GF-D8 (cell line): ENCODE measurements at places on chromosomes 4 and X.

GRCh38 chr4:173990869-173991210, 292.6 kb downstream of the FBXO8 start:
- DNase-seq = no peak

DNA sequence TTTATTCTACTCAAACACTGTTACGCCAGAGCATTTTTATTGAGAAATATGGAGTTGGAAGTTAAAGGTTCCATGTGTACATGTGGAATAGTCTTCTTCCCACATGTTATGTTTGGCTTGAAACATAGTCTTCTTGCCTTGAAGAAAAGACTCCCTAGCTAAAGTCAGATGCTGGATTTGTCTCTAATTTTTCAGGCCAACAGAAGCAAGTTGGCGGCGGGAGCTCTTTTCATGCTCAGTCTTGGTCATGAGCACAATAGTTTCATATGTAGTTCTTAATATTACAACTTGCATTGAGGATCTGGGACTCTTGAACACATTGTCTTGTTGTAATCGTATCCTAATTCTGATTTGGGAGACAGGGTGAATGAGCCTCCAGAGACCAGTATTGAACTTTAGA, 19.4 kb downstream of the SEPTIN11 start:
- DNase-seq = no peak

- no peak for DNase-seq
Measured at GRCh38 chr4:158236304-158237030, 26.2 kb downstream of the TMEM144 start.

DNA sequence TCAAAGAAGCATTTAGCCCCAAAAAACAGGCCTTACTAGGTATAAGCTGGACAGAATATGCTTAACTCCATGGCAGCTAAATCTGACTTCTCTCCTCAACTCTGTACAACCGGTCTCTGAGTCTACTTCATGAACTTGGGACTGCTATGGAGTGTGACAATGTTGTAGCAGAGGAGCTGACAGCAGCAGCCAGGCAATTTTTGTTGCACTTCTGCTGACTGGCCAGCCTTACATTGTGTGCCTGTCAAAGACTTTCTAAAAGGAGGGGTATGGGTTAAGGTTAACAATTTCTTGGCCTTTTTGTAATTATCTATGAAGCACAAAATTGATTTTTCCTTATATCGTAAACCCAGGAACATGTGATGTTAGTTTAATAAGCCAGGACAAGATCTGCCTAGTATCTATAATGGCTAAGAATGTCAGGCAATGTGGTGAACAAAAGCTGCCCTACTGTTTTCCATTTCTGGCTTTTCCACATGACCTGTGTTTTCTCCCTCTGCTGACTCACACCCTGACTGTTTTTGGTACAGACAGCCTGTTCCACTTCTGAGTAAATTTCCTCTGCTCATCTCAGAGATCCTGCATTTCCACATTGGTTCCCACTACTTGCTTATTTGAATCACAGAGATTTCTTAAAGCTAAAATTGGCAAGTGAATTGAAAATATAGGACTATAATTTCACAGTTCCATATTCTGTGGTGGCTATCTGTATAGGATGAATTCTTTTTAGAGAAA, 9.3 kb downstream of the NOX1 start:
- no peak for DNase-seq

- DNase-seq = no peak
Measured at GRCh38 chrX:123859409-123859845, 426 bp upstream of the XIAP start.

GRCh38 chr4:172962564-172963353, 205.9 kb upstream of the GALNT7 start:
- DNase-seq = no peak

GRCh38 chr4:108622022-108622421, 1.6 kb downstream of the RPL34 start:
- no peak for DNase-seq

DNA sequence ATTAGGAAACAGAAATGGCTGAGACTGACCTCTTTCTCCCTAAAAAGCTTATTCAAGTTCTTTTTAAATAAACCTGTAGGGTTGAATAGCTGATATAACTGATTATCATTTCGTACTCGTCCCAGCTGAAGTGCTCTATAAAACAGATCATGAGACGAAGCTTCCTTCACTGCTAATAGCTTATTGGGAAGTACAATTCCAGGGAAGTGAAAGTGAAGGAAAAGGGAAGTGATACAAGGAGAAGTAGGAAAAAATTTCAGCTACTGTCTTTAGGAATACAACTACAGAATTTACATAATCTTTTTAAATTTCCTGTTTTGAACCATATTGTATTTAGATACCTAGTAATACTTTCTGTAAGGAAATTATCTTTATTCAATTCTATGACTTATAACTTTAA, 103.0 kb downstream of the SNCA start:
- DNase-seq = no peak

DNA sequence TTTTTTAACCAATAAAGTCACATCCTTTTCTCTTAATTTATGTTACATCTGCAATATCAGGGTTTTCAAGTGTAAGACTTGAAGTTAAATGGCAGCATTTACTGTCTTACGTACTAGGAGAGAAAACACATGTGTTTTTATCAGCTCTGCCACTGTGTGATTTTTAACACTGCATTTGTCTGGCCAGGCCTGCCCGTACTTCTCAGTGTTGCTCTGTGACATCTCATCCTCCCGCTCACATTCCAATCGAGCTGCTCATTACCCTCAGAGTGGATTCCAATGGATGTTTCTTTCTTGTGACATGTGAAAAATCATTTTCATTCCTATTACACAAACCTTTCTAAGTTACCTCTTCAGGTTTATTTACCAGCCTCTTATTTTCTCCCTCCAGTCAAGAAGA, 420.3 kb downstream of the FAT4 start:
- no peak for DNase-seq

GRCh38 chr4:140109737-140110136, 44.2 kb downstream of the MAML3 start:
- DNase-seq = no peak

DNA sequence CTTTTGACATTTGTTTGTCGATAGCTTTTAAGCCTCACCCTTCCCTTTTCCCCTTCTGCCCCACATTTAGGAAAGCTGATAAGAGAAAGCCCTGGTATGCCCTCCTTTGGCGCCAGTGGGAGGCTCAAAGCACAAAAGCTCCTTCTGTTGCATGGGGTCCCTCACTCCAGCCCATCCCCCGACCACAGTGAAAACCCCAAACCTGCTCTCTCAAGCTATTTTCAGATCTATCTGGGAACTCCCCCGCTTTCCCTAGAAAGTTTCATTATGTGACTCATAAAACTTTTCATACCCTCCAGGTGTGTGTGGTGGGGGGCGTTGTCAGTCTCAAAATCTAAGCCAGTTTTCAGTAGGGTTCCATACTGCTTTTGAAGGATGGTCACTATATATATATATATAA, 259.0 kb upstream of the PCDH7 start:
- DNase-seq = no peak
